ENCODE measurements at places on chromosomes 16 and 17. TPM values are rescaled to one million over a fixed set of nuclear protein-coding genes. Genes with fewer than 3 reads are reported as not detected.

Gene KRT39
- total RNA-seq: not detected

Gene NEURL4
- 18.6 TPM for total RNA-seq

Gene FN3KRP
- 14.6 TPM for total RNA-seq

Gene SDK2
- 0.71 TPM for total RNA-seq

- no peaks in the 10 kb centered on the region for H3K4me1 ChIP-seq
- H3K4me3 ChIP-seq: no peak overlapping the region
- no peaks in the 10 kb centered on the region for H3K36me3 ChIP-seq
- no peak for DNase-seq
- no peak overlapping the region for H3K27ac ChIP-seq
Measured at GRCh38 chr17:20965492-20965891, 77.3 kb downstream of the USP22 start.

- no peaks in the 10 kb centered on the region for H3K27me3 ChIP-seq
- H3K27ac ChIP-seq: peak overlapping the region; percentile 57
- no peak overlapping the region for H3K4me3 ChIP-seq
- no peaks in the 10 kb centered on the region for H3K4me1 ChIP-seq
- H3K36me3 ChIP-seq: no peaks in the 10 kb centered on the region
- no peak for DNase-seq
Measured at GRCh38 chr16:81861503-81861902, 82.4 kb downstream of the PLCG2 start.

DNA sequence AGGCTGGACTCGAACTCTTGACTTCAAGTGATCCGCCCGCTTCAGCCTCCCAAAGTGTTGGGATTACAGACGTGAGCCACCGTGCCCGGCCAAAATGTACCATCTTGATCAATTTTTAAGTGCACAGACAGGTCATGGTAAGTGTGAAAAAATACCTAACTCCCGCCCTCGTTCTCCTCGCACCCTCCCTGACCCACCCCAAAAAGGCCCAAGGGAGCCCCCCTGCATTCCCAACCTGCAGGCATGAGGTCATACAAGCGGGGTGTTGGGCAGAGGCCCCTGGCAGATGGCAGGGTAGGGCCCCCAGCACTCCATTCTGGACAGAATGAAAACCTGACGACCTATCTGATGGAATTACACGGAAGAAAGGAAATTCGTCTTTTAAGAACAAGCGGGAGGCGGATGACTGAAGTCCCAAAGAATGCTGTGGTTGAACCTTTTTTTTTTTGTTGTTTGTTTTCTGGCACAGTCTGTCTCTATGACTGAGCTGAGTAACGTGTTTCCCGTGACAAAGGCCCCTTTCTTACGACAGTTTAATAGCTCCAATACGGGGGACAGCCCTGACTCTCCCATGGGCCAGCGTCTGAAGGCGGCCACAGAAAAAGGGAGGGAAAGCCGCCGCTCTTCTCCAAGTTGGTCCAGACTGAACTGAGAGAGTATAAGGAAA lies 376.4 kb downstream of the SLC39A11 start:
- H3K4me1 ChIP-seq: no peaks in the 10 kb centered on the region
- H3K36me3 ChIP-seq: no peaks in the 10 kb centered on the region
- no peak for DNase-seq
- no peak overlapping the region for H3K27ac ChIP-seq

DNA sequence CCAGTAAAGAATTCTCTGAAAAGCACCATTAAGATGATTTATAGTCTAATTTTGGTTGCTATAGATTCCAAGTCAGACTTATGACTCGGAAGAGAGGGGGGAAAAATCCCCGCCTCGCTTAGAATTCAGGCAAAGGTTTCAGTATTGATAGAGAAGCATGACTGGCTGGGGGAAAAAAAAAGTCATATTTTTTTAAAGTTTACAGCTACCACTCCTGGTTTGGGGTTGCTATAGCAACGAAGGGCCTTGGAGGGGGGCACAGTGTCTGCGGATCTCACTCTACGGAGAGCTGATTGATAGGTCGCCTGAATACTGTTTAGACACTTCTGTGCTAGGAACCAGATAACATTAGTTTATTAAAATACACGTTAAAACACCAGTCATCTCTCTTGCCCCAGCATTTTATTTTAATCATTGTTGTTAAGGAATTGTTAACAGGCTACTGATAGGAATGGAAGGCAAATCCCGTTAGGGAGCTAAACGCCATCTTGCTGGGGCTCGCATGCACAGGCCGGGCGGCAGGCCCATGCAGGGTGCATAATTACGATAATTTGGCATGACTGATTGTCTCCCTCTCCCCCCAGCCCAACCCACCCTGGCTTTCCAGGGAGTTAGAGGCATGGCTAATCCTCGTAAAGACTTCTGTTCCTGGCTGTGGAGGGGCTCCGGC lies 380.0 kb upstream of the XYLT1 start:
- peaks cover 3% of the 10 kb centered on the region for H3K27me3 ChIP-seq
- no peak for DNase-seq
- H3K36me3 ChIP-seq: no peaks in the 10 kb centered on the region
- no peak overlapping the region for H3K27ac ChIP-seq

DNA sequence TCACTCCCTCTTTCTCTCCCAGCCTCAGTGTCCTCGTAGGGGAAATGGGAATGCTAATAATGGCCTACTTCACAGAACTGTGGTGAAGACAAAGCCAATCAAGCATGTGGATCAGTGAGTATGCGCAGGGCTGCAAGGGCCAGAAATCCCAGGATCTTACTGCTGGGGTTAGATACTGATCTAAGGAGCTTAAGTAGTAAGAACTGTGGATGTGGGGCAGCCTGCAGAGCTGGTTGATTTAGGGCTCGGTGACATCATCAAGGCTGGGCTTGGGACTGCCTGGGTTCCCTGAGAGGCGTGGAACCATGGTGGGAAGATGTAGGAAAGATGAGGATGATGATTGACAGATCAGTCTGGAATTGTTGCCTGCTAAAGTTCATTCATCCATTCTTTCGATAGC lies 25.6 kb downstream of the GOSR2 start:
- H3K4me3 ChIP-seq: no peak overlapping the region
- no peak overlapping the region for H3K27ac ChIP-seq
- no peaks in the 10 kb centered on the region for H3K4me1 ChIP-seq
- H3K27me3 ChIP-seq: no peaks in the 10 kb centered on the region

- no peak for DNase-seq
- H3K4me3 ChIP-seq: no peak overlapping the region
- no peaks in the 10 kb centered on the region for H3K36me3 ChIP-seq
Measured at GRCh38 chr16:60815033-60815432, 1221.2 kb downstream of the CDH8 start.

DNA sequence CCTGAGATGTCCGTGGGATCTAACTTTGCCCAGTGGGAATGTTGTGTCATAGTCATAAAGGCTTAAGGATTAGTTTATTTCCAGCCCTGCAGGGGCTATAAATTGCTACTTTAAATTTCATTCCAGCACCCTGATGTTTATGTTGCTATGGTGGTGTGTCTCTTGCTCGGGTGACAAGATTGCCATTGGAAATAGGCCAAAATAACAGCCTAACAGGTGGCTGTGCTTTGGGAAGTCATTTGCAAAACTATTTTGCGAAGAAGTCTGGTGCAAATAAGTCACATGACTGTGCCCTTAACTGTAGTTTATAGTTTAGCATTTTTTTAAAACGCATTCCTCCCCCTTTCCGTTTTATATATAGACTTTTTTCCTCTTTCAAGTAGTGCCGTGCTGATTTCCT lies 23.1 kb downstream of the PITPNC1 start:
- H3K36me3 ChIP-seq: no peaks in the 10 kb centered on the region
